A549 treated with ZK216348 at 1 μM for 4 hours (cell line): ENCODE measurements at places on chromosomes 3 and 15. TPM values are rescaled to one million over a fixed set of nuclear protein-coding genes. Genes with fewer than 3 reads are reported as not detected.

Gene INSYN1
- 0.61 to 2.2 TPM (median 1.6 TPM) in 5 replicates for total RNA-seq

Gene TM2D3
- total RNA-seq = 22.6 to 31.5 TPM (median 29.3 TPM) in 5 replicates

Gene PDCD7
- 22.0 to 29.0 TPM (median 28.4 TPM) in 5 replicates for total RNA-seq

Gene PGBD4
- 1.1 to 1.8 TPM (median 1.6 TPM) in 5 replicates for total RNA-seq

Gene ZNF501
- not detected in 5 replicates for total RNA-seq

Gene C3orf85
- not detected in 5 replicates for total RNA-seq

Gene LYZL4
- not detected in 5 replicates for total RNA-seq

Gene MYO1E
- total RNA-seq = 162 to 298 TPM (median 249 TPM) in 5 replicates

Gene CKMT1B
- total RNA-seq = 2.2 to 4.7 TPM (median 3.7 TPM) in 5 replicates

Gene CYP19A1
- 0.14 to 0.30 TPM (median 0.18 TPM) in 5 replicates for total RNA-seq

Gene MESP2
- total RNA-seq = 0.44 to 0.95 TPM (median 0.65 TPM) in 4 of 5 replicates, not detected in the other

Gene KLHL6
- total RNA-seq = not detected in 5 replicates

Gene HACD2
- total RNA-seq = 25.2 to 42.0 TPM (median 35.5 TPM) in 5 replicates

Gene SKOR1
- total RNA-seq = 0.05 to 0.08 TPM (median 0.06 TPM) in 4 of 5 replicates, not detected in the other

Gene AHSG
- total RNA-seq = 0.18 to 0.29 TPM in 2 of 5 replicates, not detected in the others

Gene FBXO40
- not detected in 5 replicates for total RNA-seq

Gene C2CD4A
- 0.09 to 0.18 TPM (median 0.15 TPM) in 4 of 5 replicates, not detected in the other for total RNA-seq

Gene ZNF662
- not detected in 5 replicates for total RNA-seq

Gene ARGFX
- total RNA-seq = not detected in 5 replicates

Gene PAQR5
- 65.5 to 118 TPM (median 110 TPM) in 5 replicates for total RNA-seq

Gene SCG5
- 2.3 to 4.4 TPM (median 2.7 TPM) in 5 replicates for total RNA-seq
